ENCODE measurements at places on chromosomes 12 and 14.

GRCh38 chr12:127640181-127640886 lies 626.6 kb upstream of the TMEM132C start:
- no peak for DNase-seq

- no peak for DNase-seq
Observed at GRCh38 chr12:113228394-113229028, 7.2 kb downstream of the TPCN1 start.

GRCh38 chr12:116665666-116666304 lies 72.1 kb downstream of the SPRING1 start:
- no peak for DNase-seq

- no peak for DNase-seq
Observed at GRCh38 chr12:25051656-25052195, 102.8 kb upstream of the BCAT1 start.

- DNase-seq = peak; percentile 97
Observed at GRCh38 chr14:32702562-32702961, 236.1 kb upstream of the NPAS3 start.

- no peak for DNase-seq
Observed at GRCh38 chr12:88309546-88309945, 167.4 kb downstream of the TMTC3 start.

DNA sequence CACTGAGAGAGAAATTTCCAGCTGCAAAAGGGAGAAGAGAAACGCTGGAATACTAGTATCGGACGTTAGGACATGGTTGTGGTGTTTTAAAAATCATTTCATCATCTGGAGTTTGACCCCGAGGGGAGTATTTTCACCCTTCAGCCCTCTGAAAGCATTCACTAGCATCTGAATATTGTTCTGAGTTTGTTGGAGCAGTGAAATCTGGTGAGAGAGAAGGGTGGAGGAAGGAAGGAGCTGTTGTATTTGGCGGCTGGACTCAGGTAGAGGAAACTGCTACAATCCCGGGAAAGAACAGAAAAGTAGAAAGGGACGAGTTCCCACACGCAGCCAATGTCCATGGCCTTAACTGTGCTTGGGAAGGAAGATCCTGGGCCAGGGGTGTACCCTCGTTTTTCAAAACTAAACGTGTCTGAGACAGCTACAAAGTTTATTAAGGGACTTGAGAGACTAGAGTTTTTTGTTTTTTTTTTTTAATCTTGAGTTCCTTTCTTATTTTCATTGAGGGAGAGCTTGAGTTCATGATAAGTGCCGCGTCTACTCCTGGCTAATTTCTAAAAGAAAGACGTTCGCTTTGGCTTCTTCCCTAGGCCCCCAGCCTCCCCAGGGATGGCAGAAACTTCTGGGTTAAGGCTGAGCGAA lies 896 bp upstream of the CDKN1B start:
- peak; percentile 25 for DNase-seq

DNA sequence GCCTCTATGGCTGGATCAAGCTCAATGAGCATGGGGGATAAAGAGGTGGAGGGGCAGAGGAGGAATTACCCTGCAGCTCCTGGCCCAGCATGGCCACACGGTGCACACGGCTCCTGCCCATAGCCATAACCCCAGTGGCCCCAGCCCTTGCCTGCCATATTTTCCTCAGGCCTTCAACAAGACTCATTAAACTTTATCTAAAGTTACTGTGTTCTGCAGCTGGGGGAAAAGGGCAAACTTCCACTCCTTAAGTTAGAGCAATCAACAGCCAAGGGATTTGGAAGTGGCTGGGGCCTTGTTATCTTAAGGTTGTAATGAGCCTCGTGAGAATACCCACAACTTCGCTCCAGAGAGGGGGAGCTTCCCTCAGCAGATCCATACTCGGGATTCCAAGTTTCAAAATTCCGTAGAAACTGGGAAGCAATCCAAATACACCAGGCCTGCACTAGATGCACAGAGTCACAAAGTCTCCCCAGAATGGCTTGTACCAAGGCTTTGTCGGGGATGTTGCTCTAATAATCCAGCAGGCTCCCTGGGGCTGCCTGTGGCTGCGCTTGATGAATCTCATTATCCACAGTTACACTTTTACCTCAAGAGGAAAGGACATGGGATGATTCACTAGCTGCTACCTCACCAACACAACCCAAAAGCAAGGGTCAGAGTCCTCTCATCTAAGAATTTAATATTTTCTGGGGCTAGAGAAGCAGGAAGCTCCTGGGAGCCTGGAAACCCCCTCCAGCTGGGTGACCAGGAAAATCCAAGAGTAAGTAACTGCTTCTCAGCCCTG lies 13.0 kb upstream of the OR6J1 start:
- peak; percentile 50 for DNase-seq

- DNase-seq = no peak
Observed at GRCh38 chr14:103767336-103767894, 51.8 kb downstream of the ZFYVE21 start.

All from mesendoderm (in vitro differentiated cells).